ENCODE measurements at places on chromosomes 12 and 14.

DNA sequence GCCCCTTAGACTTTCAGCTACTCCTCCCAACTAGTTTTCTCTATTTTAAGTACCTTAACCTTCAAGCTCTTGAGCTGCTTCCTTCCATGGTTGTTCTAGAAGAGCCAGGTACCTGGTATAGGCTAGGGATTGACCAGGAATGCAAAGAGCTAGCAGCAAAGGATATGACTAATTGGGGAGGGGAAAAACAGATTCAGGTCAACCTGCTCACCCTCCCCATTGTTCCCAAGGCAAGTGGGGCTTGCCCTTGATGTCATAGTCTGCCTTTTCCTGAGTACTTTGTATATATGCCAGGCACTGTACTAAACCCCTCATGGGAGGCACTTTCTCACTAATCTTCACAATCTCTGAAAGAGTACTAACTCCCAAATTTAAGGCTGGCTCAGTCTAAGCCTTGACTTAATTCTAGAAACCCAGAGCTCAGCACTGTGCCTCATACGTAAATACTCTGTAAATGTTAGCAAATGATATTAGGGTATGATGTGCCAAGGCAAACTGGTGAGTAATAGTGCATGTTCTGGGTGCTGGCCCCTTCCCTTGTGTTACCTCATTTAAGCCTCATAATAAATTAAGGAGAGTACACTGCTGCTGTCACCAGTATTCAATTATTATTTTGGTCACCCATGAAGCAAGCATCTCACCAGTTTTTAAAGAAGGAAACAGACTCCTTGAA lies 42.2 kb downstream of the SUDS3 start:
- no peak for DNase-seq

GRCh38 chr14:92728759-92729364 lies 19.6 kb downstream of the LGMN start:
- DNase-seq = peak; percentile 74

DNA sequence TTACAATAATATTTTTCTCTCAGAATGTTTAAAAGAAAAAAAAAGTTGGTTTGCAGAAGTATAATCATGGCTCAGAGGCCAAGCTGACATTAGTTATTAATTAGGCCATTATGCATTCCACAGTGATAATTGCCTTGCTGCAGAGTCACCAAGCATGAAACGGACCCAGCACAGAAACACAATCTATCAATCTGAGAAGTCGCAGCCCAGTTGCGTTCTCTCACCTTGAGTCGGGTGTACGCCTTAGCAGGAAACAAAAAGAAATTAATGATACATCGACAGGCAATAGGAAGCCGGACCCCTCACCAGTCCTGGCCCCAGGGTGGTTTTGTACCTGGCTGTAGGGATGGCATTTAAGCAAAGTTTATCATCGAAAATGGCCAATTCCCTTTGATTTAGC lies 129.7 kb downstream of the PHETA1 start:
- DNase-seq = no peak

- no peak for DNase-seq
Measured at GRCh38 chr12:116722245-116722644, 15.6 kb downstream of the SPRING1 start.

DNA sequence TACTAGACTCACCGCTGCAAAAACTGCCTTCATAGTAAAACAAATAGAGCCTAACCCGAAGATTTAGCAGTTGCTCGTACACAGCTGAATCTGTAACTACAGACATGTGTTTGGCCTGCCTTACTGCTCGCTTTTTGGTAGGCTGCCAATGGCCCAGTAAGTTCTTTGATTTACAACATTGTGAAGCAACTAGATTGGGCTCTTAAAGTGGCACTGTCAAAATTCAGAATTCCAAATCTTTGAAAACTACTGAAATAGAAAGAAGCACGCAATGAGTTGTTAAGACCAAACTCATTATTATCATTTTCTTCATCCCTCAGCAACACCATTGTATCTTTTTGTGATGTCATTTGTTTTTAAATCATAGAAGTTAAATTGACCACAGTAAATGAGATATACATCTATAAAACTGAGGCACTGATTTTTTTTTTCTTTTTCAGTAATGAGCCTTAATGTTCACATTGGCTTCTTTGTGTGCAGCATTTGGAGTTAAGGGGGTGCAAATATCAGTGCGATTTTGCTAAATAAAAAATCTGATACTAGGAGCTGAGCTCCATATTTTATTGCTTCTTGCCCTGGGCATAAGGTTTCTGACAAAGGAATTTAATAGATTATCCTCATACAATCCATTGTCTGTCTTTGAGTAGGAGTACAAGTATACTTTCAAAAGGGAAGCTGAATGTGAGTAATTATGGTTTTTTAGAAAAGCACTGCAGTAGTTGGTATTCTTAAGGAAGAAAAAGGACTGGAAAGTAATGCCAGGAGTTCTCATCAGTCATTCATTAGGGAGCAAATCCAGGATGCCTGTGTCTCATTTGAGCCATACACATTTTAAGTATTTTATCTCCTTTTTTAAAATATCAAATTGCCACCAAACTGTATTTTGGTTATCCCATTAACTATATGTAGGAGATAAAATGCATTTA lies 138.5 kb downstream of the KICS2 start:
- no peak for DNase-seq

All from activated T-cell treated with anti-CD3 and anti-CD28 coated beads, Interleukin-2, amount 50 U/mL, for 48 hours (primary cell).